ENCODE measurements at places on chromosomes 5 and 9.

GRCh38 chr9:98580956-98581355 lies 127.8 kb downstream of the GABBR2 start:
- no peak for DNase-seq

- no peak for DNase-seq
Observed at GRCh38 chr5:178340187-178340586, 107.6 kb upstream of the PHYKPL start.

GRCh38 chr5:177310332-177310731 lies 1.4 kb downstream of the MXD3 start:
- no peak for DNase-seq

- no peak for DNase-seq
Observed at GRCh38 chr5:120236360-120236759, 227.7 kb upstream of the PRR16 start.

GRCh38 chr5:65961633-65962032 lies 35.3 kb downstream of the ERBIN start:
- no peak for DNase-seq

DNA sequence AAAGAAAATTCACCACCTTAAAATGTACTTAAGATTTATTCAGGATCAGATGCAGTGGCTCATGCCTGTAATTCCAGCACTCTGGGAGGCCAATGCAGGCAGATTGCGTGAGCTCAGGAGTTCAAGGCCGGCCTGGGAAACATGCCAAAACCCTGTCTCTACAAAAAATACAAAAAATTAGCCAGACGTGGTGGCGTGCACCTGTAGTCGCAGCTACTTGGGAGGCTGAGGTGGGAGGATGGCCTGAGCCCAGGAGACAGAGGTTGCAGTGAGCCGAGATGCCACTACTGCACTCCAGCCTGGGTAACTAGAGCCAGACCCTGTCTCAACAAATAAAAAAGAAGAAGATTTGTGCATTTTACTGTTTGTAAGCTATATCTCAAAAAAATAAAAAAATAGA lies 34.7 kb upstream of the GFPT2 start:
- DNase-seq = no peak

DNA sequence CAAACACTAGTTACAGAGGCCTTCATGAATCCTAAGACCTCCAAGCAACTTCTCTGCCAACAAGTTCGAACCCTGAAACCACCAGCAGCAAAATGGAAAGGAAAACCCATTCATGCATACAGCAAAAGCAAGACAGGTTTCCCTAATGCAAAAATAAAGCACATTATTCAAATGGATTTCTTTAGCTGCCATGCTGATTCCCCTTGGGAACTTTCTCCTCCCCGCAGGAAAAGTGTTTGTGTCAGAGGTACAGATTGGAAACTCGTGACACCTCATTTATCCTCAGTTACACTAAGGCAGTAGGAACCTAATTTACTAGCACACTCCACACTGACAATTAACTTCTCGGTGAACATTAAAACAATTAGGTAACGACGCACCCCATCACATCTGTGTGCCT lies 63.4 kb downstream of the TLE1 start:
- DNase-seq = no peak

DNA sequence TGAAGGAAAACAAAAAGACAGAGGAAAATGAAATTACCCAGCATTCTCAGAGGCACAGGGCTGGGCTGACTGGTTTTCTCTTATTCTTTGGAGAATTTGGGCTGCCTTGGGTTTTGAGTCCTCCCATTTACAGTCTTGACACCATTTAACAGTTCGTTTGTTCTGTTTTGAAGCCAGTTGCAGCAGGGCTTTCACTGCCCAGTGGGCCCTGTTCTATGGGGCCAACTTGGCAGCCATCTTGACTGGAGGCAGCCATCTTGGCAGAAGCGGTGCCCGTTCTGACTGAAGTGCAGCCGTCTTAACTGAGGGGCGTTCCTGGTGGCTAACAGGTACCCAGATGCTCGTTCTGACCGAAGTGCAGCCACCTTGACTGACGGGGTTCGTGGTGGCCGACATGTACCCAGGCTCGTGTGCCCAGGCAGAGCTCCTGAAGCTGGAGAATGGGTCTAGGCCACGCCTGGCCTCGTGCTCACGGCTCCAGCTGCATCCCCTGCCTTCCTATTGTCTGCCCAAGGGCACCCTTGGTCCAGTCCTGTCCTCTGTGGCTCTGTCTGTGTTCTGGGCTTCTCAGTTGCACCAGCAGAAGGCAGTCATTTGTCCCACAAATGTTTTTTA lies 164.4 kb downstream of the GAPVD1 start:
- DNase-seq = no peak

GRCh38 chr5:50292735-50293394 lies 148.2 kb downstream of the EMB start:
- DNase-seq = no peak

DNA sequence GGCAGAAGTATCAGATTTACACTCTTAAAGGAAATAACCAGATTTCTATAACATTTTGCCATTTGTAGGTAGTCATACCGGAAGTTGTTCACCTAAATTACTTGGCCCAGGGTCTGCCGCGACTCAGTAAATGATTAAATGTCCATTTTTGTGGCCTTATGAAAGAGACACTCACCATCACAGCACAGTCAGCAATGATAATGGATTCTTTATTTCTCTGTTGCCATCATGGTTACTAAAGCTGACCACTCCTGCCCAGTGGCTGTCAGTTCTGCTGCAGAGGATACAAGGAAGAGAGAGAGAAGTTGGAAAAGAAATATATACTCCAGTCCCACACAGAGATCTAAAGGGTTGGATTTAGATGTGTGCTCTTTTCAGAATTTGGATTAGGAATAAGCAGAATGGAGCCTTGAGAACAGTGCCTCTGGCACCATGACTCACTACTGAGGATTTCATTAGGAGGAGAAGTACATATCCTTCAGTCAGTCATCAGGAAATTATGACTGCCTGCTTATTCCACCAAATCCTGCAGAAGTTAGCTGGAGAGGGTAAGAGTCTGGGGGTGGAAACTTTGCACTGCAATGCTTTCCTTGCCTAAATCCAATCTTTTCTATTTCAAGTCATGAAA lies 72.8 kb upstream of the EFNA5 start:
- DNase-seq = no peak

DNA sequence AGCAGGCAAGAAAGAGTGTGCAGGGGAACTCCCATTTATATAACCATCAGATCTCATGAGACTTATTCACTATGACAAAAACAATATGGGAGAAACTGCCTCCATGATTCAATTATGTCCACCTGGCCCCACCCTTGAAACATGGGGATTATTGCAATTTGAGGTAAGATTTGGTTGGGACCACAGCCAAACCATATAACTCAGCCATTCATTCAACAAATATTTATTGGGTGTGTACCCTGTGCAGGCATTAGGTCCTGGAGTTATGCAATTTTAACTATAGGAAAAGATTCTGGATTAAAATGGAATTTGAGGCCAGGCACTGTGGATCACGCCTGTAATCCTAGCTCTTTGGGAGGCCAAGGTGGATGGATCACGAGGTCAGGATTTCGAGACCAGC lies 124.2 kb upstream of the GAS1 start:
- DNase-seq = no peak

DNA sequence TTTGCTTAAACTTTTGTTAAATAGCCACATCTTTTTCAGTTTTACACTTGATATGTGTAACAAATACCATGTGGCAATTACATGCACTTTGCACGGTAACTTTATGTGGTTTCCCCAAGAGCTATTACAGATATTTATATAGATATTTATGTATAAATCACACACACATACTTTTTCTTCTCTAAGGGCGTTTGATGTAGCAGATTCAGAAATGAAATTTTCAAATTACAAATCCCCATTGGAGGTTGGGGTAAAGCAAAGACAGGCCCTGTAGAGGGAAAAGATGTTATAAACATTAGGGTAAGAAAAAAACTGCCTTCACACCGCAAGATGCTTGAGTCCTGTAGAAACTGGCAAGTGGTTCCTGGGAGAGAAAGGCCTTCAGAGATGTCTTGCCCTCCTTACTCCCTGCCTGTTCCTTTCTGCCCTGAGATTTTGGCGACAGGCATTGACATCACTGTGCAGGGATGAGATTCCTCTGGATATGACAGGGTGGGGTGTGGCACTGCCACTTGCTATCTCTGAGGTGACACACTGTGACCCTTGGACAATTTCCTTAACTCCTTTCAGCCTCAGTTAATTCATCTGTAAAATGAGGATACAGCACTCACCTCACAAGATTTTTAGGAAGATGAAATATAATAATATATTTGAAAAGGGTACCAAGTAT lies 177.9 kb upstream of the TUT7 start:
- DNase-seq = no peak

DNA sequence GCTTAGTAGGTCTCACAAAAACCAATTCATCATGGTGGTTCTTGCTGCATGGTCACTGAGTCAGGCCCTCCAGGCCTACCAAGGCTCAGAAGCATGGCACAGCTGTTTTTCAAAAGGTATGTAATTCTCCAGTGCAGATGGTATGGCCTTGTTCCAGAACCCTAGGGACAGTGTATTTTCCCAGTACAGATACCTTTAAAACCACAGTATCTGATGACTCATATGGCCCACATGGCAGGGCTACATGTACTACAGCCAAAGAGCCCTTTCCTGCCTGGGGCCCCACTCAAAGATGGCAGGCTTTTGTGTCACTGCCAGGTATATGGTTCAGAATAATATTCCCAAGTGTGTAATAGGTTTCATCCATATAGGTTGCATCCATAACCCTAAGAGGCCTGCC lies 16.5 kb downstream of the CSF2 start:
- no peak for DNase-seq

DNA sequence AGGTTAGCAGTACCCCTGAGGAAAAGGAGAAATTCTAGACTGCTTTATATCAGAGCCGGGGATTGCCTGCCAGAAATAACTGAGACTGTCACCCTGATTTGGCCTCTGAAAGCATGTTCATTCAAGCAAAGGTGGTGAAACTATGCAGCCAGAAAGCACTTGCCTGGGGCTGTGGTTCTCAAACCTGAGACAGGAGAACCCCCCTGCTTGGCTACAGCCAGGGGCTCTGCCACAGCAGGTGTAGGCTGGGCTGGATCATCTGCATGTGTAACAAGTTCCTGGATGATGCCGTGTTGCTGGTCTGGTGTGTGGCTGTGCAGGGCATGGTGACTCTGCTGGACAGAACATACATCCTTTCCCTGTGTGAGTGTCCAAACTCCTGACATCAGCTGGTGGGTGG lies 157.8 kb downstream of the NXNL2 start:
- no peak for DNase-seq

DNA sequence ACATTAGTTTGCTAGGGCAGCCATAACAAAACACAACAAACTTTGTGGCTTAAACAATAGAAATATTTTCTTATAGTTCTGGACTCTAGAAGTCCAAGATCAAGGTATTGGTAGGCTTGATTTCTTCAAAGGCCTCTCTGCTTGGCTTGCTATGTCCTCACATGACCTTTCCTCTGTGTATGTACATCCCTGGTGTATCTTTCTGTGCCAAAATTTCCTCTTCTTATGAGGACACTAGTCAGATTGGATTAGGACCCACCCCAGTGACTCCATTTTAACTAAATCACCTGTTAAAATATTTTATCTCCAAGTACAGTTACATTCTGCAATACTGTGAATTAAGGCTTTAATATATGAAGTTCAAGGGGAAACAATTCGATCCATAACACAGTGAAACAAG lies 168.9 kb upstream of the CCNH start:
- no peak for DNase-seq

DNA sequence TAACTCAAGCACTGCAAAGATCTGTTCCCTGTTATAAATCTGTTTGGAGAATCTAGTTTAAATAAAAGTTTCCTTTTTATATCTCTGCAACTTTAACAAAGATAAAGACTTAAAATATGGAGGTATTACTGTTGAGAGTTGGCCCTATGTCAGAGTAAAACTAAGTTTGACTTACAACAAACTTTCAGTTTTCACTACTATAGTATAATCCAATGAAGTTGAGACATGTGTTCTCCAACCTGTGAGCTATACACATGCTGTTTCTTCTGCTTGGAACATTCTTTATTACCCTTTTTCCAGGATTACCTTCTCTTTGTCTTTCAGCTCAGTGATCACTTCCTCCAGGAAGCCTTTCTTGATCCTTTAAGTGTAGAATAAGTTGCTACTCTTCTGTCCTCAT lies 1109.3 kb downstream of the MAT2B start:
- no peak for DNase-seq

DNA sequence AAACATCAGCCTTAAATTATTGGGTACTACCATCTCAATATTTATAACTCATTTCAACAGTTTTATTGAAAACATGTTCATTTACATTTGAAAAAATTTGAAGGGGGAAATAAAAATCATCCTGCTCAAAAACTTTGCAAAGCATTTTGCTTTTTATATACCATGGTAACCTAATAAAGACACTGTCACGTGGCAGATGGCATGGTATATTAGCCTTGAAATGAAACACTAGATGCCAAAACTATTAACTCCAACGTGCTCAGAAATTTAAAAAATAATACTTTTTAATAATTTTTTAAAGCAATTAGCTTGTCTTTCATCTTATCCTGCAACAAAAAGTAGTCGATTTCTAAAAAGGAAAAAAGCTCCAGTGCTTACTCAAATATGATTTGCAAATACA lies 88.6 kb upstream of the NFIB start:
- no peak for DNase-seq
